ENCODE measurements at places on chromosomes 6 and 20.

DNA sequence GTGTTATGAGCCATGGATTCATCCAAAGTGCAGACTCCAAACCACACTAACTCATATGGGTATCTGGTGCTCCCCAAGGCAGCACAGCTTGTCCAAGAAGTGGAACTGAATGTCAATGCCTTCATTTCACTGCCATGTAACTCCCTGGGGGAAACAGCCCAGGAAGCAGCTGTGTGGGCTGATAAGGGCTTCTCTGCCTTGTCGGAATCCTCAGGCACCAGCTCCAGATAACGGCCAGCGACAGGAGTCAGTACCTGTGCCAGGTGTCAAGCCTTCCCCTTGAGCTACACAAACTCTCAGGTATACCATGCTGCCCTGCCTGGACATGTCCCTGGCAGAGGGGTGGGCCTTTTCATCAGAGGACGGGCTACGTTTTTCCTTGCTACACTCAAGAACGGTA is 751.9 kb upstream of the CHD6 start:
- DNase-seq = no peak

DNA sequence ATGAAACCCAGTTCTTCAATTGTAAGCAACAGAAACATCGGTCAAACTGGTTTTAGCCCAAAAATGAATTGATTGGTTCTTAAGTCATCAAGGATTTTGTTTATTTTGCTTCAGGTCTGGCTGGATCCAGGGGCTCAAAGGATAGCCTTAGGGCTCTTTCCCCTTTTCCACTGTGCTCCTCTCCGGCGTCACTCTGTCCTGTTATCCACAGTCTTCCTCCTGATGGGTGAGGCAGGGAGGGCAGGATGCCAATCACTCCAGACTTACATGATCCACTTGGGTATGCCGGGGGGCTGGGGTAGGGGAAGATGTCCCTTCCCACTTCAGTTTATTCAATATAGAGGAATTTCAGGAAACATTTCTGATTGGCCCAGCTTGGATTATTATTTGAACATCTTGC is 40.0 kb downstream of the PLAGL2 start:
- no peak for DNase-seq

GRCh38 chr6:166127624-166128472 is 39.8 kb downstream of the TBXT start:
- DNase-seq = no peak

GRCh38 chr6:110614106-110614505 is 137.7 kb upstream of the SLC22A16 start:
- no peak for DNase-seq

- no peak for DNase-seq
These were observed 88.2 kb upstream of the DST start for GRCh38 chr6:56730663-56731529.

DNA sequence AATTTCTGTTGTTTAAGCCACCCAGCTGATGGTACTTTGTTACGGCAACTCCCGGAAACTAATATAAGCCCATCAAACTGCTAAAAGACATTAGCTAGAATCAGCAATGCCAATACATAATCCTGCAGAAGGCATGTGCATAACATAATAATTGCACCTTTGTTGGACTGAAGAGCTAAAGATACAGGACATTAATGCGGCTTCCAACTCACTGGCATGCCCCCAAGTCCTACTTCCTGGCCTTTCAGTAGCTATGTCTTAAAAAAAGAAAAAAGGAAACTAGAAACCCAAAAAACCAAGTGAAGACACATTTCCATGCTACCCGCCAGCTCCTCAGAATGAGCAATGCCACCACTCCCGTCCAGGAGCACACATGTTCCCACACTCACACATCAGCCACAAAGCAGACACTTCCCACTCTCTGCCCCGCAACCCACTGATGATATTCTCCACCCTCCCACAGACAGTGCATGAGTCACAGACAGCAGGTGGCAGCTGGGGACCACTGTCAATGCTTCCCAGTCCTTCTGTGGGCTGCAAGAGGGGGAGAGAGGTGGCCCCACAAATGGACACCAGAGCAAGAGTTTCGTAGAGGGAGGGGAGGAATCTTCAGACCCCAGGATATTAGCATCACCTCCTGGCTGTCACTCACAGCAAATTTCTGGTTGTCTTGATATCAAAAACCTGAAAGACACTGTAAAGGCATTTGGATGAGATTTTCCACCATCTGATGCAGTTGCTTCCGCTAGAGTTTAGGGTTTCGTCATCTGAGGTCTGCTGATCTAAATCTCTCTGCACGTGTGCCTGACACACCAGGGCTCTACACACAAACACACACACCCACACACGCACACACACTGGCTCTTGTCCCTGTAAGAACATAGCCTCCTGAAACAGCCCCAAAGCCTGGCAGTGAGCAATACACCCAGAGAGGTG is 32.8 kb downstream of the GFOD1 start:
- DNase-seq = no peak

- no peak for DNase-seq
These were observed 40.6 kb upstream of the SUMO4 start for GRCh38 chr6:149359440-149359839.

GRCh38 chr20:59190466-59190865 is 26.8 kb downstream of the ZNF831 start:
- DNase-seq = no peak

GRCh38 chr6:137387096-137387764 is 107.0 kb downstream of the OLIG3 start:
- DNase-seq = no peak

GRCh38 chr6:109472132-109472995 is 10.7 kb downstream of the ZBTB24 start:
- DNase-seq = no peak

DNA sequence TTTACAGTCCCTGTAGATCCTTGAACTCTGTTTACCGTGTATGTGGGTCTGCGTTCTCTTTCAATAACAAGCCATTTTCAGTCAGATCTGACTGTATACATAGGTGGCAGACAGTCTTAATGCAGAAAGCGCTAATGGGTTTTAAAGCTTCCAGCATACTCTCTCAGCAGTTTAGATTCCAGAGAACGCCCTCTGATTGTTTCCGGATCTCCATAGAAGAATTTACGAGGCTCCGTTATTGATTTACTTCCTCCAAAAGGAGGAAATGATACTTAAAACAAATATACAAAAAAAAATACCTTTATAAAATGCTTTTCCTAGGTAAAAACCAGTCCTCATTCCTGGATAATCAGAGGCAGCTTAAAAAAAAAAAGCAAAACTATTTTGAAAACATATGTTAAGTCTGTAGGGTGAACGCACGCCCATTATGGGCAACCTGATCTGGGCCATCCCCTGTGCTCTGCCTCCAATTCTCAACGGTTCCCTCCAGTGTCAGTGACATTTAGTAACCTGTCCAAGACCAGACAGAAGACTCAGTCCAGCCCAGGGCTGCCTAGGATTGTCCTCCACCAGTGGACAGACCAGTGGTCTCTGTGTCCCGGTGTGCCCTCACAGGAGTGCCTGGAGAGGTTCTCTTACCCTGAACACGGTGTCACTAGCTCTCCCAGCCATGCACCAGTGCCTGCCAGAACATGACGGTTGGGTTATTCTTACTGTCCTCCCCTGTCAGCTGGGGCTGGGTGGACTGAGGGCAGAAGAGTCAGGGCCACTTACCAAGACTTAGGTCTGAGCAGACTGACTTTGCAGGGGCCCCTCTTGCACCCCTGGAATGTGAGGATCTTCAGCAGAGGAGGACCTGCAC is 217.3 kb downstream of the ARID1B start:
- no peak for DNase-seq

GRCh38 chr6:162821102-162821501 is 93.3 kb downstream of the PACRG start:
- DNase-seq = no peak

GRCh38 chr6:164098857-164099267 is 684.3 kb downstream of the QKI start:
- DNase-seq = no peak

DNA sequence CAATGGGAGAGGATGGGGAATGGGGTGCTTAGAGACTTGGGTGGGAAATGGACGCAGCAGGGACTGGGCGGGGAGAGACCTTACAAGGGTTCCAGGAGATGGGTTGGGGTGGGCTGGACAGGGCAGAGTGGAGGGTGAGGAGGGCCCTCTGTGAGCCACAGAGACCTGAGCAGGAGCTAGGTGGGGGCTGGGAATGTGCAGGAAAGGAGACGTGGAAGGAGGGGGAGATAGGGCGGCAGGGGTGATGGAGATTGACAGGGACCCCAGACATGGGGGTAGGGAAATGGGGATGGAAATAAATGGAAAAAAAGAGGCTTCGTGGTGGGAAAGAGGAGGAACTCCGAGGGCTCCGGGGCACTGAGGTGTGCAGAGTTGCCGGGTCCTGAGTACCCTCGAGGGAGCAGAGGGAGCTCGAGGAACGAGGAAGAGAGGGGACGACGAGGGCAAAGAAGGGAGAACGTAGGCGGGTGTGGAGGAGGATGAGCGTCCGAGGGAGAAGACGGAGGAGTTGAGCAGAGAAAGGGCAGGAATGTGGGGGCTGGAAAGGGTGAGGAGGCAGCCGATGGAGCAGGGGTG is 2.0 kb upstream of the CTCFL start:
- no peak for DNase-seq

DNA sequence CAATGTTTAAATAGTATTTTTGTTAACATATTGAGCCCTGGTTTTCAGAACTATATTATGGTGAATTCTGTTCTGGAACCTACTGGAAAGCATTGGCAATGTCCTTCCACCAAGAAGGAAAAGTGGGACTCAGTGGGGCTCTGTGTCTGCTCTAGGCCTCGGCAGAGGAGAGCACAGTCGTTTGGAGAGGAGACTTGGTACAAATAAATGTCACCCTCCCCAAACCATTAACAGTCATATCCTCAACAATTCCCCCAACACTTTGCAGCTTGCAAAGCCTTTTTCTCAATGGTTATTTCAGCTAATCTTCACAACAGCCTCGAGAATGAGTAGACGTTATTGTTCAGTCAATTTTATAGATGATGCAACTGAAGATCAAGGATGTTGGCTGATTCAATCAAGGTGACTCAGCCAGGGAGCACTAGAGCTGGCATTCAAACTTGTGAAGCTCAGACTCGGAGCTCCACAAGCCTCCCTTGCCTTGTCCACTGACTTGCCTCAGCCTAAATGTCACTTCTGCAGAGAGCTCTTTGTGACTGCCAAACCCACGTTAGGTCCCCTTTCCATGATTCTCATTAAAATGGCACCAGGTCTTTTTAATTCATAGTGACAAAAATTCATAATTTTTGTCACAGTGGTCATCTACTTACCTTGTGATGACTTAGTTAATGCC is 60.6 kb downstream of the TOX2 start:
- no peak for DNase-seq

- no peak for DNase-seq
These were observed 348.8 kb downstream of the PKHD1 start for GRCh38 chr6:51738614-51739013.

DNA sequence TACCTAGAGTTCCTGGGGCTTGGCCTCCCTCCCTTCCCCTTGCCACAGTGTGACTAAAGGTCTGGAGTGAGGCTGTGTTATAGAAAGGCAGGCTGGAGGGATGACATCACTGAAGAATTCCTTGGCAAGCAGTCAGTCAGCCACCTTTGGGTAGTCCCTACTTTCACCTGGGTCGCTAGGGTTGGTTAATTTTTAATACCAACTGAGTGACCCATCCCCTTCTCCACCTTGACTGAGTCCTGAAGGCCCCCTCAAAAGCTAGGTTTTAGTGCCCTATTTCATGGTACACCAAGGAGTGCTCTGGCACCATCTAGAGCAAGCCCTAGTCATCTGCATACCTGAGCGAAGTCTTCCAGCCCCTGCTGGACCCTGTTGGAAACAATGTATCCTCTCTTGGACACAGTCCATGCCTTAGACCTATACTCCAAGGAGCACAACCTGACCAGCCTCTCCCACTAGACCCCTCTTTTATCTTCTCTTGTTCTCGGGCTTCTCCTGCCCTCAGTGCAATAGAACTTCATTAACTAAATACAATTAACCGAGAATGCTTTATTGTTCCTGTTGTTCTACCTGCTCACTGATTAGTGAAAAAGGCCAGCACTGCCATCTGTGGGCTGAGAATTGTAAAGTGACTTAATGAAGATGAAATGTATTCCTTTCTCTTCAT is 44.6 kb downstream of the RIN2 start:
- no peak for DNase-seq

DNA sequence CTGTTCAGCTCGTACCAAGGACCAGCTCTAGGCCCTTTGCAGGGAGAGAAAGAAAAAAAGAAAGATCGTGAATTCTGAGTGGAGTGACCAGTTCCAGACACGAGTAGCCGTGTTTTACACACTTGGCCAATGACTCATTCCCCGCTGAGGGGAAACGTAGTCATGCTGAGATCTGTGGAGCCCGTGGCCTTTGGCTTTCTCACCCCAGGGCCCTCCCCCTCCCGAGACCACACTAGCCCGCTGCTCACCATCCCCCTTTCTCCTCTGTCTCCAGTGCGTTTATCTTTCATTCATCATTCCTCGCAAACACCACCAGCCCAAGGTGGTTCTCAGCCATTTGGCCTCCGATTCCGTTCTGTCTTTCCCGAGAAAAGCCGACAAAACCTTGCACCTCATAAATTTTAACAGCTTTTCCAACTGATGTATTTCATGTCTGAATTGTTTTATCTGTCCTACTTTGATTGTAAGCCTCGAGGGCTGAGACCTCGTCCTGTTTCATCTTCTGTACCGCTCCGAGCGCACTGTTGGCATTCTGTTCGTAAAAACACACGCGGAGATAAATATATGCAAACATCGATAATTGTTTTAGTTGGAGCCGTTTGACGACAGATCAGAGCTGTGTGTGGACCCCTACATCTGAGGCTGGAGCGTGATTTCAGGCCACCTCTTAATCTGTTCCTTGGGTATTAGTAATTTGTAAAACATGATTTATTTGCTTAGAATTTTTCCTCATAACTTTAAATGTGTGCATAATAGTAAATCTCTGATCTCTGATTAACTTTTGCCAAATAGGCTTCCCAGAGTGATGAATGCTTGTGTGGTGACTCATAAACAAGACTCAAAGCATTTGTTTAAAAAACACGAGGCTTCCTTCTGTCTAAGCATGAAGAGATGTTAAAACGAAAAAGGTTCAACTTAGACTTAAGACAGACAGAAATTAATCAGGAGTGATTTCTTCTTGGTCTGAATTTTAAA is 336.6 kb downstream of the CDH4 start:
- DNase-seq = no peak

DNA sequence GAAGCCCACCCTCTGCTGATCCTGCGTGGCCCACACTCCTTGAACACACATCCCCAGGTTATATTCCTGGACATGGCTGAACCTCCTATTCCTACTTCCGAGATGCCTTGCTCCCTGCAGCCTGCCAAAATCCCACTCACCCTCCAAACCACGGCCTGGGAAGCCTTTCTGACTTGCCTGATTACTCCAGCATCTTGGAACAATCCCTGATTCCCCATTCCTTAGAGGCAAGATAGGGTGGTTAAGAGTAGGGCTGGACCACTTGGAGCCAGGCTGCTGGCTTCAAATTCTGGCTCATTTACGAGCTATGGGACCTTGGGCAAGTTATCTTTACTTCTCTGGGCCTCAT is 45.9 kb upstream of the CDH22 start:
- no peak for DNase-seq
